Stimulated activated CD8-positive, alpha-beta memory T cell treated with anti-CD3 and anti-CD28 coated beads, Interleukin-4, amount 100 ng/mL, for 4 hours (primary cell): ENCODE measurements at places on chromosomes 4 and X.

- DNase-seq = no peak
These were observed 177.1 kb upstream of the LCORL start for GRCh38 chr4:18198653-18199052.

DNA sequence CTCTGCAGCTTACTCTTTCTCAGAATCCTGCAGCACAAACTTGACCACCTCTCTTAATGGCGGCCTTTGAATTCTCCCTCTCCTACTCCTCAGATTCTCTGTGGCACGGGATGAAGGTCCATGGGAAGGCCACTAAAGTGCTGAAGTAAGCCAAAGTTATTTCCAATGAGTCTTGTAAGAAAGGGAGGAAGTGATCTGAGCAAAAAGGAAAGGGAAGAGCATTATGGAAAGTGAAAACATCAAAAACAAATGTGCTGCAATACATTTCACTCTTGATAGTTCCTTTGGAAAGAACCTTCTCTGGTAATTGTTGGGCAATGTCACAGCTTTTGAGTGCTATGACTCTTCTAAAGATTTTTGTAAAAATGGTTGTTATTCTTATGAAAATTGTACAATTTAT lies 54.3 kb upstream of the CAMK2D start:
- no peak for DNase-seq

DNA sequence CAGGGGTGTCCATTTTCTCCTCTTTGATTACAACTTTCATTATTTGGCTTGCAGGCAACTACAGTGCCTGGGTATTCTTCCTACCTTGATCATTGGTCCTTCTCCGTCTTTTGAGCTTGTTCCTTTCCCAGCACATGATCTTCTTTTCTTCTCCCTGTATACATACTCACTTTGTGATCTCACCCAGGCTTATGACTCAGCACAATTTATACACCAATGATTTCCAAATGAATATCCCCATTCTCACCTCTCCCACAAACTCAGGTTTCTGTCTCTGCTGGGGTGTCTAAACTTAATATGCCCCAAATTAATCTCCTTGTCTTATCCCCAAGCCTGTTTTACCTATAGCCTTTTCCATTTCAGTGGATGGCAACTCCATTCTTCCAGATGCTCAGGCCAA lies 19.5 kb upstream of the C4orf54 start:
- DNase-seq = no peak

- no peak for DNase-seq
These were observed 43.2 kb upstream of the GRIA3 start for GRCh38 chrX:123140904-123141303.

DNA sequence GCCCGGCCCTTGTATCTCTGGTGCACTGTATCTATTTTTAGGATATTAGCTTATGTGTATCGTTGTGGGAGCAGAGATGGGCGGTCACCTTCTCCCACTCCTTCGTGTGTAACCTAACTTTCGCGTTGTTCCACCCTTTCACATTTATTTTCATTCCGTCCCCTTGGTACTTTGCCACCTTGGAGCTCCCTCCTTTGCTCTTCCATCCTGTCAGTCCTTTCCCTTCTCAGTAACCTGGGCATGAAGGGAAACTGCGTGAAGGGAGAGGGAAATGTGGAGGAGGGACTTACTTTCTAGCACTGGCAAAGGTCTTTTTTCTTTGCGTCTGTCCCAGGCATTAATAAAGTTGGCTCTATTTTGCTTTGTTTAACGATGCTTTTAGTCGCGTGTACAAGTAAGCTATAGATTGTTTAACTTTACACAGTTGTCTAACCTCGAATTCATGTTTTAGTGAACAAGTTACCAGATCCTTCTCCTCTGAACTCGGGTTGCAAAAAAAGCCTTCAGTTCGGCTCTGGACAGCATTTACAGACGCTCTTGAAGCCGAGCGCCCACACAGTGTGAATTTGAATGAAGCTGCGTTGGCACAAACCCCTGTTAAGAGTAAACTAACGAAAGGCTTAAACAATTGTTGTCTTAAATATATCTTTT lies 3.9 kb downstream of the PCDH10 start:
- DNase-seq = no peak

GRCh38 chrX:107226757-107227156 lies 20.3 kb downstream of the DNAAF6 start:
- DNase-seq = no peak

- no peak for DNase-seq
These were observed 26.8 kb downstream of the ANKRD17 start for GRCh38 chr4:73231518-73232487.

DNA sequence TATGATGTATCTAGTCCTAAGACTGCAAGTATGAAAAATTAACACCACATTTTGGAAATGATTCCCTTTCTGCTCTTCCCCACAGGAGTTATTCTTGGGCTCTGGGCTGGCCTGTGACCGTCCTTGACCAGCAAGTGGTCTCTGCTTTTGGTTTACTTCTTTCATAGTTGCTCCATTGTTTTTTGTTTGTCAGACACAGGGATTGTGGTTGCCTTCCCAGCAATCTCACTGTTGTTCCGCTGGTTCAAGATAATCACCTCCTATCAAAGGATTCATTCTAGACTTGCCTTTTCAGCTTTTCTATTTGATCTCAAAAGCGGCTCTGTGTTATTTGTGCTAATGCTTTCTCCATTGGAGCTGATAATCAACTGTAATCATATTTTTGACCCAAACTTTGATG lies 218.8 kb downstream of the MGST2 start:
- DNase-seq = no peak

DNA sequence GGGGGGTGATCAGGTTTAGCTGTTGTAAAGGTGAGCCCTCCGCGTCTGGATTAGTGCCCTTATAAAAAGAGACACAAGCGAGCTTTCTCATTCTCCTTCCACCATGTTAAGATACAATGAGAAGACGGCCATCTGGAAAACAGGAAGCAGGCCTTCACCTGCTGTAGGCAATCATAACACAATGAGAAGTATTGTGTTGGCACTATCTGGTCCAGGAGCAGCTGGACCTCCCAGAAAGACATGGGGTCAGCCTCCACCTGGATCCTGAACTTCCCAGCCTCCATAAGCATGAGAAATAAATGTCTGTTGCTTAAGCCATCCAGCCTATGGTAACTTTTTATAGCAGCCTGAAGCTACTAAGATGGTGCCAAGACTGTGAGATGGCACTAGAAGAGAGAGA lies 8.6 kb upstream of the SMIM20 start:
- no peak for DNase-seq

GRCh38 chr4:37721995-37722638 lies 35.9 kb upstream of the RELL1 start:
- no peak for DNase-seq

DNA sequence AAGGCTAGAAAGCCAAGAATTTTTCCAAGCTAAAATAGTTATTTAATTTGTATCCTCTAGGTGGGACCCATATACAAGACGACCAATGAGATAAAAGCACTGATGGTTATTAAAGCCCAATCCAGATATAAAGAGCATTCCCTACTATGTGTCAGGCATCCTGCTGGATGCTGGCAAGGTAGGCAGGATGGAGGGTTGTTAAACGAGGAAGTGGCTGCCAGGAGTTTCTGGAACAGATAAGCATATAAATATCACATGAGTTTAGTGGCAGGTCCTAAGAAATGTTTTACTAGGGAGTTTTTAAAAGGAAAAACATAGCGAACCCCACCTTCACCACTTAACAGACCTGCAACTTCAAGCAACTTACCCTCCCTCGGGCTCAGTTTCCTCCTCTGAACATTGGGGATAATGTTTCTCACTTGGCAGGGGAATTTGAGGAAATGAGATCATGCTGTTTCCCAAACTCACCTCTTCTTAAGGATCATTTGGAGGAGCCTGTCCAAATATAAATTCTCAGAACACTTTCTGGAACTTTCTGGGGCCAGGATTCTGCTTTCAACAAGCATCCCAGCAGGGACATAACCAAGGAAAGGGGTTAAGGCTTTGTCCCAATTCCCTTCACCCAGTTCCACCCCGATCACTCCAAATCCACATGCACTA lies 94.3 kb upstream of the LDB2 start:
- no peak for DNase-seq

DNA sequence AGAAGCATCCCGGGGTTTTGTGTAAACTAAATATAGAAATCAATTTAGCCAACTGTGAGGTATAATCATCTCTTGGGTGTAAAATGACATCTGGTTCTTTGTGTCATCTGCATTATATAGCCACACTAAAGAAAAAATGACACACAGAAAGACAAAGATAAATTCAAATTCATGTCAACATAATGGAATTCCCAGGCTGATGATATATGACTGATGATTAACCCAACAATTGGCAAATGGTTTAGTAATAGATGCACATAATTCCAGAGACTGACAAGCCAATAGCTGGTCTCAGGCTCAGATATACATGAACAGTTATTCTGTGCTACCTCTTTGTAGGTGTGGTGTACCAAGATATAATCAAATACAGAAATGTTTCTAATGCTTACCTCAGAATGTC lies 375.4 kb upstream of the PITX2 start:
- DNase-seq = no peak

- DNase-seq = no peak
These were observed 66.9 kb upstream of the NEIL3 start for GRCh38 chr4:177242651-177243286.

DNA sequence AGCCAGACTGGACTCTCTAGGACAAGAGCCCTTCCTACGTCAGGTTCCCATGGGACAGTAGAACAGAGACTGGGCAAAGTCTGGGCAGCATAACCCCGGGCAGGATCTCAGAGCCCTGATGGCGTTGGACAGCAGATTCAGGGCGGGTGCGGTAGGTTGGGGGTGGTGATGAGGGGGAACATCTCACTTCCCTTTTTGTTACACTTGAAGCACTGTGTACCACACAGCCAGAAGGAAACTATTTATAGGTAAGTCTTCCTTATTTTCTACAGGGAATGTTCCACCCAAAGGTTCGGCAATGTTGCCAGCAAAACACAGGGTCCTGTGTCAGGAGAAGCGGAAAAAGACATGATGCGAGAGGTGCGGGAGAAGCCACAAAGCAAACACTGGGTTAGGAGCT lies 54.3 kb downstream of the TSC22D3 start:
- no peak for DNase-seq

GRCh38 chrX:82756272-82756671 lies 751.8 kb upstream of the POU3F4 start:
- no peak for DNase-seq

DNA sequence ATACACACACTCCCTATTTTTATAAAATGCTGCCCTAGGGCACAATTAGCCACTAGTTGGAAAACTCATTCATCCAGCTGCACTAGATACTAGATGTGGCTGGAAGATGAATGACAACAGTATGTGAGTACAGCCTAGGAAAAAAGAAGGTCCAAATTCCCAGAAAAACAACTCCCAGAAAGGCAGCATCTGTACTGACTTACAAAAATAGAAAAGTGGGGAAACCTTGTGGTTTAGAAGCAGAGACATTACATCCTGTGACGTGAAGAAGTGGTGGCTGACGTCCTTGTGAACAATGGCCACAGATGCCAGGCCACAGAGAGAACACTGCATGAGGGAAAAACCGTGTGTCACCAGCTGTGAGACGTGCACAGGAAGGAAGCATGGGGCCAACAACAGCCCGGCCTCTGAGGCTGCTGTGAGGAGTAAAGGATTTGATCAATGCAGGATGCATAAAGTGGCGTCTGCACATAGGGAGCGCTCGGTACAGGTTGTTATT lies 81.2 kb downstream of the SPRY1 start:
- peak; percentile 8 for DNase-seq

DNA sequence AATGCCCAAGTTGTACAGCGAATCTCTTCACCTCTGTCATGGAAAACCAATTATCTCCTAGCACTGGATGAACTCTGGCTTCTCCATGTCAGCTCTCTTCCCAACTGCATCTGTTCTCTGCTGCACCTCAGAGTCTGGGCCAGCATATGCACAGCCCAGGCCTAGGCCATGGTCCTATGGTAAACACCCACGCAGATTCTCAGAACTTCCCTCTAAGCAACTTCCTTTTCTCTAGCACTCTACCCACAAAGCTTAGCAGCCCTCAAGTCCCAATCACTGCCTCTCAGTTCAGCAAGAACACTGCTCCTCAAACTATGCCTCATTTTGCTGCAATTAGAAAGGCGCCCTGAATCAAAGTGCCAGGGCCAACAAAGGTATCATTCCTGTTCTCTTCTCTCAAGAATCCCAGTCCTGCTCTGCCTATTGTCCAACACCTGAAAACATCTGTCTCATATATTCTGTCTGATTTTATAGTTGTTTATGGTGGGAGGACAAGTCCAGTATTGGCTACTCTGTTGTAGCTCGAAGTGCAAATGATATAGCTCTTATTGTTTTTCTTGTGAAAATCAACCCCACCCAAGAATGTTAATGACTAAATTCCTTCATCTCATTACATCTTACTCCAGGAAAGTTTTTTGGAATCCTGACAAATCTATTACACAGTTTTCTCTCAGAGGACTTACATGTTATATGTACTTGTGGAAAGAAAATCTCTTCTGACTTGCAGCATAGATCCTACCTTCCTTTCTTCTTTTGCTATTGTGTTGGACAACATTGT lies 85.4 kb downstream of the DCHS2 start:
- no peak for DNase-seq
